ENCODE measurements at places on chromosomes 6 and 20.
A peak's percentile ranks its signal among the peaks of the same experiment; 100 is the strongest.

DNA sequence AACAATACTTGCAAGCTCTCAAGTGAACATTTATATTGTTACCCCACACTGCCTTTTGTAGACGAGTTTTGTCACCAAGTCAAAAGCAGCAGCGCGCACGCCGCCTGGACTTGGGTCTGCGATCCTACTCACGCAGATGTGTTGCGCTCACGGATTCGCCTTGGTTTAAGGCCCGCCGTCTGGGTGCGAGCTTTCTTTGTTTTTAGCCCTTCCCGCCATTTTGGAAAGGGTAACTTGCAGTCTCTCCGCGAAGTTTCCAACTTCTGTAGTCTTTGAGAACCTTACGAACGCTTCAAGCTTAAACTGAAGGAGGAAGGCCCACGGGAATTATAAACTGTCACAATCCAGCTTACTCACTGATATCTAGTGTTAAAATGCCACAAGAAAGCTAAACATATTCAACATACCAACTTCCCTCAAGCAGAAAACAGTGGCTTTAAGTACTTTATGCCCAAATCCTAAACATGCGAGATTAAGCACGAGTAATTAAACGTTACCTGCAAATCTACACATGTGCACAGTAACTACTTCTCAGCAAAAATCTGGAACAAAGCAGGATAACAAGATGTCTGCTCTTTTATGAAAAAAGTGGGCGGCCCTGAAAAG, 80.4 kb upstream of the BTN3A2 start:
- DNase-seq = no peak

- no peak for DNase-seq
These were observed 3.0 kb upstream of the FOXO3 start for GRCh38 chr6:108557494-108558371.

GRCh38 chr6:108806665-108807064, 41.6 kb upstream of the ARMC2 start:
- no peak for DNase-seq

DNA sequence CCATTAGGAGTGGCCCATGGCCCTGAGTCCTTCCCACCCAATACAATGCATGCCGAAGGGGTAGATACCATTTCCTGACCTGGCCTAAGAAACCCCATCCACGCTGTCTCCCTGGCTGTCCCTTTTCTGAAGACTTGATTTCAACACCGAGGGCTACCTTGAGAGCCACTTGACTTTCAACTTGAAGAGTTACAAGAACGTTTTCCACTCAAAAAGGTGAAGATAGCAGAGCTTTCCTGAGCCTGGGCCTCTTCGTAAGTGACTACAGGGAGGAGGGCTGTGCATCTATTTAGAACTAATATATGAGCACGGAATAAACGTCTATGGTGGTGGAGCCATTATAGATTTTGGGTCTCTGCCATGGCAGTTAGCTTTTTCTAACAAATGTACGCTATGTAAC, 14.4 kb upstream of the PPP1R14C start:
- DNase-seq = no peak

- no peak for DNase-seq
These were observed 62.0 kb upstream of the SIRPA start for GRCh38 chr20:1833216-1833615.

GRCh38 chr20:62707921-62708521, 615 bp upstream of the NTSR1 start:
- no peak for DNase-seq

- DNase-seq = peak; percentile 15
These were observed 68.0 kb upstream of the TFB1M start for GRCh38 chr6:155382338-155382685.

DNA sequence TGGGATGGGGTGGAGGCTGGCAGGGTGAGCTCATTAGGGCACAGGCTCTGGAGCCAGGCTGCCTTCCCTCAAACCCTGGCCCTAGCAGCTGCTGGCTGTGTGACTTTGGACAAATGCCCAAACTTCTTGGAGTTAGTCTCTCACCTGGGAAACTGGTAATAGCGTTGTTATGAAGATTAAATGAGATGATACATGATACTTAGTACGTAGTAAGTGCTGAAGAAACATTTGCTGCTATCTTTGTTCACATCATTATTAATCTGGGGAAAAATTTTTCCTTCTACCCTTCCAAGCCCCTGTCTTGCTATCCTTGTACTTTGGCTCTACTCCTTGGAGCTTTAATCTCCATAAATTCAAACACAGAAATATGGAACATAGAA, 22.3 kb upstream of the PPARD start:
- no peak for DNase-seq

DNA sequence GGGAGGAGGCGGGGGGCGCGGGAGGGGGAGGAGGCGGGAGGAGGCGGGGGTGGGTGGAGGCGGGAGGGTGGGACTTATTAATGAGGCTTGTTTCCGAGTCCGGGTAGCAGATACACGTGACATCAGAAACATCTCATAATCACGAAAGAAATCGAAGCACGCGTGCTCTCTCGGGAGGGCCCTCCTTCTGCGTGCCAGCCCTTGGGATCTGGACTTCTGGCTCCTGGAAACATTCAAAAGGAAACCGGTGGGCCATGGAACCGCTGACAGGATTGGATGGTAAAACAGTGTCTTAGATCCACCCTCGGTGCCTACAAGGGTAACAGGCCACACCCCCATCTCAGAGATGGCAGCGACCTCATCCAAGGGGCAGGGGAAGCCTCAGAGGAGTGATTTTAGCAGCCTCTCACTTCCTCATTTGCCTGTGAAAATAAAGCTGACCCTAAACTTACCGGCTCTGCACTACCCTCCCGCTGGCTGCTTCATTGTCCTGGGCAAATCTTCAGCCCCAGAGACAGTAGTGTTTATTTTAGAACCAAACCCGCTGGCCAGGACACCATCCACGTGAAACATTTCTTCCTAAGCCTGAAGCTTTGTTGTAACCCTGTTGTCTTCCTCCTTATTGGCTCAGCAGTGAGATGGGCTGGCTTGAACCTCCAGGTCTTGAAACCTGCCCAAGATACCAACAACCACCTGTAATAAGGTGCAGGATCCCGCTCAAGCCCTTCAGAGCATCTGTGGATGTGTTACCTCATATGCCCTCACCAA, 97.5 kb downstream of the PSMG4 start:
- peak; percentile 52 for DNase-seq

DNA sequence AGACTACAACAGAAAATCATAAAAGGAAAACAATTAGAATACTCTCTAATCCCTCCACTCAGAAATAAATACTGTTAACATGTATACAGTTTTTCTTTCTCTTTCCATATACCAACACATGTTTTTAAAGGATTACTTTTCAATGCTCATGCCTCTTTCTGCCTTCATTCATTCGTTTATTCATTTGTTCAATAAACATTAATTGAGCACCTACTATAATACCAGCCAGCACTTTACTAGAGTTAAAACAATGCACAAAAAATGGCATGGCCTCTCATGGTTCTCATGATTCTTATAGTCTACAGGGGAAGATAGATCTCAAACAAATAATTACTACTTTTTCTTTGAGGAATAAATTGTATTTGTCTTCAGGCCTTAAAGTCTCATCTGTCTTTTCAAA, 70.3 kb upstream of the RIPOR2 start:
- no peak for DNase-seq

GRCh38 chr6:161635975-161636374, 362.1 kb upstream of the AGPAT4 start:
- no peak for DNase-seq

DNA sequence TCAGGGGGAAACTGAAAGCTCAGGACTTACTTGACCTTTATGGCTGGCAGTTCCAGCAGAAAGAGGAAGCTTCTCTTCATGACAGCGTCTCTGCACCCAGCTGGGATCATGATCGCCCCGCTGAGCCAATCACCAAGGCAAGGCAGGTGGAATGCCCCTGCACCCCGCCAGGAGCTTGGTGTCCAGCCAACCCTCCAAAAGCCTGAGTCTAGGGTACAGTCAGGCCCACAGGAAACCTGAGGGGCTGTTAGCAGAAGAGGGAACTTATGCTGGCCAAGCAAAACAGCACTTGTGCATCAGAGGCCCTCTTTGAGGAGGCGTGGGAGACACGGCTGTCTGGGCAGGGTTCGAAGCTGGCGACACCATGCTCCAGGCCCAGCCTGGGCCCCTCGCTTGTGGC, 188.3 kb upstream of the GMDS start:
- DNase-seq = no peak

- DNase-seq = no peak
These were observed 6.2 kb downstream of the TRIM26 start for GRCh38 chr6:30206799-30207618.

GRCh38 chr20:8678098-8678776, 390.6 kb upstream of the PLCB4 start:
- DNase-seq = no peak

GRCh38 chr20:1761116-1761515, 103.5 kb upstream of the SIRPG start:
- DNase-seq = peak; percentile 5

DNA sequence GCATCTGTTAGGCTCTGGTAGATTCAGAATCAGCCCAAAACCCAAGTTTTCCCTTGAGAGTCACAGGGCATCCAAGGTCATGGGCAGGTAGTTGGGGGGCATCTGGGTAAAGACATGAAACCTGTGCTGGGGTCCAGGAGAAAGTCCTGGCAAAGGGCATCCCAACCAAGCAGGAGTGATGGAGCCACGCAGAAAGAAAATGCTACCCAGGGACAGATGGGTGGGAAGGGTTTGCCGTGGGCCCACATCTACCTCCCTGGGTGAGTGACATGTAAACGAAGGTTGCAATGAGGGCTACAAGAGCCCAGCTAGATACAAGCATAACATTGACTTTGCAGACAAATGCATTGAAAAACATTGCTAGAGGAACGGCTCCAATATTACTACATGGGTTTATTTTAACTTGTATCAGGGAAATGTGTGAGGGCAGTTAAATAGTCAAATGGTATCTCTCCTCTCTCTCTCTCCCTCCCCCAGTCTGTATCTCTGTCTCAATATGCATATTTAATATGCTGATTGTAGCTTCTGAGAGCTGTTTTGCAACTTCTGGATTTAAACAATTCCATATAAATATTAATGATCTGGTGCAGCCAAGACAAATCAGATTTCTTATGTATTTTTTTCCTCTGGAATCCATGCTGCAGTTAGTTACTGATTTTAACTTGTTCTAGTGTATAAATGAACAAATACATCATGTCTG, 135.7 kb downstream of the SYNDIG1 start:
- no peak for DNase-seq

GRCh38 chr6:148250975-148251685, 91.5 kb upstream of the SASH1 start:
- DNase-seq = peak; percentile 56

GRCh38 chr6:15500901-15501825, 161.7 kb downstream of the DTNBP1 start:
- no peak for DNase-seq

- no peak for DNase-seq
These were observed 20.9 kb downstream of the PKIG start for GRCh38 chr20:44603327-44603726.

GRCh38 chr6:41640426-41640825, 2.2 kb downstream of the MDFI start:
- no peak for DNase-seq

GRCh38 chr6:131117878-131118277, 17.4 kb upstream of the AKAP7 start:
- no peak for DNase-seq

DNA sequence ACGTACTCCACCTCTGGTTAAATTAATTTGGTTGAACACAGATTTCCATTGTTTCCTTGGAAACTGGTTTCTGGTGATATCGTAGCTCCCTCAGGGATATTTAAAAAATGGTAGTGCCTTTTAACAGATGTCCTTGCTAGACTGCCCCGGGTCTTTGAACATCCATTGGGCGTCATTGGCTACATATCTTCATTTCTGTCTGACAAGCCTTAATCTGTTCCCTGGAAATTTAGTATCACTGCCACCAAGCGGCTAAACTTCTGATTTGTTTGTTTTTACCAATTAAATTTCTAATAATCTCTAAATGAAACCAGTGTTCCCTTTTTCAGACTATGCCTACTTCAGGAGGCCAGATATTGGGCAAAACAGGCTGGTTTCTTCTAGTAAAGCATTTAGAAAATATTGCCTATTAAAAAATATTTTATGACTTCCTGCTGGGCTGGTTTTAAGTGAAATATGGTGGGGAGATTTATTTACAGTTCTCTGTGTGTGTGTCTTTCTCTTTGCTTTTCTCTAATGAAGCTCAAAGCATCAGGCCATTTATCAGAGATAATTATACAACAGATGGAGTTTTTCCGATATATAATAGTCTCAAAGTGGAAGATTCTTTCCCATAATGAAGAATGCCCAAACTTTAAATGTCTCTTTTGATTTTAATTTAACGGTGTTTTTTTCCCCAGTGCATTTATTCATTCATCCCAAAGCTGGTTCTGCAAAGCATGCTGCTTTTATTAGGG, 249.5 kb downstream of the ZFAND3 start:
- no peak for DNase-seq

GRCh38 chr6:120493505-120493904, 840.8 kb downstream of the TBC1D32 start:
- DNase-seq = no peak

- no peak for DNase-seq
These were observed 3.1 kb upstream of the CABLES2 start for GRCh38 chr20:62409931-62410745.

- no peak for DNase-seq
These were observed 386.1 kb downstream of the LAMA2 start for GRCh38 chr6:129269076-129269475.

GRCh38 chr20:17688965-17689364, 6.9 kb upstream of the RRBP1 start:
- DNase-seq = no peak

DNA sequence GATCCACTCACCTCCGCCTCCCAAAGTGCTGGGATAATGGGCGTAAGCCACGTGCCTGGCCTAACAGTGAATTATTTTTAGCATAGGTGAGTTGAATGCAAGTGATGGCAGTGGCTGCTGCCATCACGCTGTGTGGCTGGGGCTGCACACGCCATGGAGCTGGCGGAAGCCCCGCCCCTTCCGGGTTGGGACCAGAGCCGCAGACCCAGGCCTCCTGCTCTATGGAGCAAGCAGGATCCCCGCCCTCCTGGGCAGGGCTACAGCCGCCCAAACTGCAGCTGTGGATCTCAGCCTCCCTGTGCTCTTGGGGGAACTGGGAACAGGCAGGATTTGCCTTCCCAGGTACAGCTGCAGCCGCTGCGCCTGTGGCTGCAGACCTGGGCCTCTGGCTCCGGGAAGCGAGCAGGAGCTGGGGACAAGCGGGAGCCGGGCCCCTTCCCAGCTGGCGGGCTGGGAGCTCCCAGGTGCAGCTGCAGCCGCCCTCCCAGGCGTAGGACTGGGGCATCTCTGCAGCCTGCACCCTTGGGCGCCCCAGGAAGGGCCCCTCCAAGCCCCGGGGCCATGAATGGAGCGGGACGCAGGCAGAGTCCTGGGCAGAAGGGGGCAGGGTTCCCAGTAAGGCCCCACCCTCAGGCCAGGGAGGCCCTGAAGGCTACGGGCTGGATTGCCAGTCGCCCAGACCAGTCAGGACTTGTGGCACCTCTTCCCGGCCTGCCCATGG, 30.9 kb upstream of the SLA2 start:
- no peak for DNase-seq

GRCh38 chr20:17530716-17531664, at the start of gene BFSP1:
TSS of gene BFSP1 (minus strand) at chr20:17531379. CDS start at chr20:17531329, 50 bp downstream.
- DNase-seq = no peak
